ENCODE measurements at places on chromosomes 3 and 15.

DNA sequence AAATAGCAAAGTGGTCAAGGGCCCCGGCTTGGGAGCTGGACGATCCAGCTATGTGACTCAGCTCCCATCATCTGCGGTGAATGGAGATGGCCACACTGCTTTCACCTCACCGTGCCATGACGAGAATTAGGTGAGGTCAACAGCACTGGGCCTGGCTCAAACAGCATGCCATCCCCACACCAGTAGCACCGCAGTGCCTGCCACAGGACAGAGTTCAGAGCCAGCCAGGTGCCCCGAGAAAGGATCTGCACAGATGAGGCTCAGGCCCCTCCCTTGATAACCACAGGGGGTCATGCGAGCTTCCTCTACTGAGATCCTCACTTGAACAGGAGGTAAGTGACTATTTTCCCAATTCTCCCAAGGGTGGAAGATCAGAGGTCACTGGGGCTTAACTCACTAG lies 29.4 kb downstream of the ZXDC start:
- no peak for DNase-seq

GRCh38 chr3:13771496-13771895 lies 108.4 kb downstream of the WNT7A start:
- no peak for DNase-seq

GRCh38 chr15:68698708-68699107 lies 119.9 kb downstream of the CORO2B start:
- DNase-seq = no peak

DNA sequence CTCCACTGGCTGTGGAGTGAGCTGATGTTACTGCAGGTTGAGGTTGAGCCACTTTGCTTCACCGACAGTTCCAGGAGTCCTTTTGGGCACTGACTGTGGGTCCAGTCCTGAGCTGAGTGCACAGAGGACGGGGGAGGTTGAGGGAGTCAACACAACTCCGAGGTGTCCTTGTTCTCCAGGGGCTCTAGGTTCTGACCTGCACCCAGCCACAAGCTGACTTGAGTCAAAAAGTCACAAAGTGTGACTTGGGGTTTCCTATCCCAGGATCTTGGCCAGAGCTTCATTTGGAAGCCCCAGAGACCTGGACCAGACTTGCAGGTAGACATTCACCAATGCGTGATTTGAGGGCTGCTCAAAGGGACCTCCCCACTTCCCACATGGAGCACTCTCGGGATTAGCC lies 95.0 kb downstream of the FAM43A start:
- no peak for DNase-seq

DNA sequence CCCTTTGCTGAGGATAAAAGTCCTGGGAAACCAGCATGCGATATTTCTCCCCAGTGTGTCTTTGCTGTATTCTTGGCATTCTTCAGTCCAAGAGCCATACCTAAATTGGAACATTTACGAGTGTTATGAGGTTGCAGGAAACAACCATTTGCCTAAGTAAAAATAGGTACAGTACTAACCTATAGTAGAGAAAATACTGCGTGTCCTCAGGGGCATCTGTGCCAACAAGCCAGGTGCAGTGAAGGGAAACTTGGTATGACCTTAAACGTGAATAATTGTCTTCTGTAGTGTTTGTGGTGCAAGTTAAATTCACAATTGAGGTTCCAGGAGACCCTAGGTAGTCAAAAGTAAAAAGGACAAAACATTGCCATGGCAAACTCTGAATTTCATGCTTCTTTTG lies 12.2 kb downstream of the IL5RA start:
- DNase-seq = no peak

DNA sequence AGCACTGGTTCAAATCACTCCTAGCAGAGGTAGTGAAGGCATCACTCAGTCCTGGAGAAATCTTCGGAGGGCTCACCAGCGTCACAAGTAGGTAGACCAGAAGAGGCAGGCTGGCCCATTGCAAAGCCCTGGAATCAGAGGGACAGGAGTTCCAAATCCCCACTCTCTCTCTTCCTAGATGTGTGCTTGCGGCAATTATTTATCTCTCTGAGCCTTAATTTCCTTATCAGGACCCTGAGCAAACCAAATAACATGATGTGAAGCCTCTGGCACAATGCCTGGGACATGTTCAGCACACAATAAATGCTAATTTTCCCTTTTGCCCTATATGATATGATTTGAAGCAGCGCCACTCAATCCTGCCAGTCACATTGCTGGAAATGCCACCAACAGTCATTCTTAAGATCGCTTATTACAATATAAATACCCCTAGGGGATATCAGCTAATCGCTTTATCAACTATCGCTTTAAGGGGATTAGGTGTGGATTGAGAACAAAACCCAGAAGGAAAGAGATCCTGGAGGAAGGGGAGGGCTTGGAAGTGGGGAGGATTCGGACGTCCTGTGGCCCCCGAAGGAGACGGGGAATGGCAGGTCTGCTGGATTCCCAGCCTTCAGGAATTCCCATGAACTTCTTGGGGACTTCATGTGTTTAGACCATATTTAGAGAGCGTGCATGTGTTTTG lies 59.5 kb upstream of the TSEN2 start:
- no peak for DNase-seq

GRCh38 chr3:15606434-15606891 lies 4.9 kb downstream of the BTD start:
- DNase-seq = no peak

- DNase-seq = no peak
Observed at GRCh38 chr3:160127308-160127707, 97.9 kb upstream of the C3orf80 start.

DNA sequence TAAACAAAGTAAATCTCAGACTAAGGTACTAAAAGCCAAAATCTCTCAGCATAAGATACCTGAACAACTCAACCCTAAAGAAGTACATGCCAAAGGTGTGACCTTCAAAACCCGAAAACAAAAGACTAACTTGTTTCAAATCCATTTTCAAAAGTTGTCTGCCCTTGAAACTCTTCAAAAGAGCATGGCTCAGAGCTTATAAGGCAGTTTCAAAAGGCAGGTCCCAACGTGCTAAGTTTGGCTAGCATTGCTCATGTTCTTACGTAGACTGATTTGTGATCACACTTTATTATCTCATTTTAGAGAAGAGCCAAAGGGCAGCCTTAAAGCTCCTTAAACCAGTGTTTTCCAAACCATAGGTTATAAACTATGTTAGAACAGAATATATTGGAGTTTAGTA lies 112.2 kb downstream of the FEZF2 start:
- no peak for DNase-seq

DNA sequence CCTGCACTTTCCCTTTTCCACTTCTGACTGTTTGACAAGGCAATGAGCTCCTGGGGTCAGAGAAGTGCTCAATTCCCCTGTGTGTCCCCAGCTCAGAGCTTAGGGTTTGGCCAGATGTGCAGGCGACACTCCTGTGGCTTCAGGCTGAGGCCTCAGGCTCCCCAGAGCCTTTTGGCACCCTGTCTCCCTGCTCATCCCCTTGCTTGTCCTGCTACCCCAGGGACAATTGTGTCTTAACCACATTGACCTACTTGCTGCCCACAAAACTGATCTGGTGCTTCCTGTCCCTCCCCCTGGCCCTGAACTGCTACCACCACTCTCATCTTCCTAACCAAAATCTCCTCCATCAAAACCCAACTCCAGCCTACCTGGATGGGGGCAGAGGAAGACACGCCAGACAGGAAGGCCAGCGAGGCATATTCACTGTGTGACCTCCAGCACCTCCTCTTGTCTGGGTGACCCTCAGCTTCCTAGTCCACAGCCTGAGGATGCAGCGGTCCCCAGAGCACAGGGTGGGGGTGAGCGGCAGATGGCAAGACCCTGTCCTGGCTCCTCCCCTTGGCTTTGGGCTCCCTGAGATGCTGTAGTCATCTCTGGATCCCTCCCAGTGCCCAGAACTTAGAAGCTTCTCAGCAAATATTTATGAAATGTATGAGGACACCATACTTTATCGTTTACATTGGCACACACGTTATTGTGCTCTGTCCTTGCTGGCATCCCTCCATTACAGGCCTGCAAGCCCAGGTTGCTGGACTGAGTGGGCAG lies 98.9 kb upstream of the SLC6A6 start:
- no peak for DNase-seq

DNA sequence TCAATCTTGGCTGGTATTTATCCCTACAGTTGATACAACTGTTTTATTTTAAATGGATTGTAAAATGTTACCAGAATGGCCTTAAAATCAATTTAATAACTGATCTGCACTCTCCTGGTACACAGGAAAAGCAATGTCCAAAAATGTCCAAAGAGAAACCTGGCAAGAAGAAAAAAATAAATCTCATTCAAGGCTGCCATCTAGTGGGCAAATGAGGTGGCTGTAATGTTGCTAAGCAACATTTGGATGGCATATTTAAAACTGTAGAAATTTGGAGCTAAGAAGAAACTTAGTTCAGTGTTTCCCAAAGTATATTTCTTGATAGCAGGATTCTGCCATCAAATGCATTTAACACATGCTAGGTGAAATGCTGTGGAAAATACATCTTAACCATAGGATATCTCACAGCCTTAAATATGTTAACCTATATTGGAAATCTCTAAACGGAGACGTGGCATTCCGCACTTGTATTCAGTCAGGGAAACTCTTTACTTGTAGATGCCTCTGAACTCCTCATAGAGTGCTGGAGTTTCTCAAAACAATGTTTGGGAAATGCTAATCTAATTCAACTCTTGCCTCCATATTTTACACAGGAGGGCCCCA lies 216.8 kb downstream of the ERC2 start:
- peak; percentile 24 for DNase-seq

DNA sequence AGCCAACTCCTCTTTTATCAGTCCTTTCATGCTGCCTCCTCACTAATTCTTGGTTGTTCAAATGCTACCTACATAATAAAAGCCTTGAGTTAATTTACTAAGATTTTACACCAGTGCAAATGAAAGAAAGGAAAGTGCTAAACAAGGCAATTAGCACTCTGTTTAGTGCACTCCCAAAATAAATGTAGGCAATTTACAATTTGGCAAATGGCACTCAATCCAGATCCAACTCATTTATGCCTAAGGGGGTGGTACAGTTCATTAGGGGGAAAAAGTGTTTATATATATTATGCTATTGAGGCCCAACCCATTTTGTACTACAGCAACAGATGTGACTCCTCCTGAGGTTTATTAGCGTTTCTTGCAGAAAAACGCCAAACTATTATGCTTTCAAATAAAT lies 370.1 kb downstream of the NR2F2 start:
- DNase-seq = no peak

DNA sequence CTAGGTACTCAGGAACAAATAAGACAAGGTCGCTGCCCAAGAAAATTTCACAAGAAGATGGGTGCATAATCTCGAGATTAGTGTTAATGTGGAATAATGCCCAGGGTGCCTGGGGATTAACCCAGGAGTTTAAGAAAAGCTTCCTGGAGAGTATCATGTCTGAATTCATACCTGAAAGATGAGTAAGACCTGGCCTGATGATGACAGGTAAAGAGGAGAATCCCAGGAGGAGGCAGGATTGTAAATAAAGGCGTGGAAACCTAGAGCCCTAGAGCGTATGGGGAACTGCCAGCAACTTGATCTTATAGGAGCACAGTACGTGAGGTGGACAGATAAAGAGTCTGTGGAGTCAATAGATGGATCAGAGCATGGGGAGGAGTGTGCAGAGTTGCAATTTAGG lies 43.0 kb downstream of the ARRDC4 start:
- no peak for DNase-seq

DNA sequence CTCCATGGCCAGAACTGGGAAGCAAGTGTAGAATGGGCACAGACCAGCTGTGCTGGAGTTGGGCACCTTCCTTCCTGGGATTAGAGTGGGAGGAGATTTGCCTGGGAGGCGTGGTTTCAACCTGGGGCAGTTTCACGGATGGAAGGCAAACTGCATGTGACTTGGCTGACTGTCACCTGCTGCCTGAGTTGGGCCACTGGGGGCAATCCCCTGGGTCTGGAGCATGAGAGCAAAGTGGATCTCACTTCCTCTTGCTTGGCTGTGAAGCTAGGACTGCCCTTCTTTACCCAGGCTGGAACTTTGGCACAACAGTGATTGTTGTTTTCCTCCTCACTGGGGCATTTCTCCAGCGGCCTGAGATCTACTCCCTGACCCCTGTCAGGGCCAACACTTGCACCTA lies 1247.0 kb upstream of the EPHA6 start:
- no peak for DNase-seq

DNA sequence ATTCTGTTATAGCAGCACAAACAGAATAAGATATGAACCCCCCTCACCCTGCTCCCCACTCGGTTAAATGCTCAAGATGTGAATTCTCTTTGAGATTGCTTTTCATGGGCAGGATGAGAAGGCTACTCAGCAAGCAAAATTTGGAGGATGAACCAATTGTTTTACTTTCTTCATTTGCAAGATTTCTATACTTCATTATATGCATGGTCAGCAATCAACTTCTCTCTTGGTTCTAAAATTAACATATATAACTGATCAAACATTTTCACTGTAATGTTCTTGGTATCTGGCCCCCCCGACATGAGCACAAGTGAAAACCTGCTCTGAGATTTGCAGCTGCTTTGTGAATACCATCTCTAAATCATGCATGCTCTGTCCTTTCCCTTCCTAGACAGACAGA lies 556.1 kb upstream of the MDFIC2 start:
- no peak for DNase-seq

GRCh38 chr3:118938183-118938961 lies 96.3 kb downstream of the IGSF11 start:
- DNase-seq = no peak

GRCh38 chr15:100253640-100254039 lies 88.1 kb downstream of the ADAMTS17 start:
- DNase-seq = no peak

DNA sequence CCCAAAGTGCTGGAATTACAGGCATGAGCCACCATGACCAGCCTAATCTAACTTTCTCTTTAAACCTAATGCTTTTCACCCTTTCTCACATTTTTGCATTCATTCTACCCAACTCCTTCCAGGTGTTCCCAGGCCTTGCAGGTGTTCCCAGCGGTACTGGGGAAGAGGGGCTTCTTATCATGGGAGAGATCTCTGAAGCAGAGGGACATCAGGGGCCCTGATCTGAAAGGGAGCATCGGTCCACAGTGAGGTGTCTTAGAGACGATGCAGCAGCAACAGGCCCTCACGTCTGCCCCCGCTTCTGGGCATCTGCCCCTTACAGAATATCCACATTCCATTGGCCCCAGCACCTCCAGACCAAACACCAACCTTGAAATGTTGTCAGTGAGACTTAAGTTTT lies 29.0 kb upstream of the BDH1 start:
- no peak for DNase-seq

GRCh38 chr3:150351398-150351797 lies 56.7 kb upstream of the TSC22D2 start:
- no peak for DNase-seq

GRCh38 chr3:138473391-138473790 lies 39.0 kb downstream of the ESYT3 start:
- DNase-seq = no peak

- DNase-seq = no peak
Observed at GRCh38 chr15:90184119-90184785, 16.9 kb upstream of the SEMA4B start.

DNA sequence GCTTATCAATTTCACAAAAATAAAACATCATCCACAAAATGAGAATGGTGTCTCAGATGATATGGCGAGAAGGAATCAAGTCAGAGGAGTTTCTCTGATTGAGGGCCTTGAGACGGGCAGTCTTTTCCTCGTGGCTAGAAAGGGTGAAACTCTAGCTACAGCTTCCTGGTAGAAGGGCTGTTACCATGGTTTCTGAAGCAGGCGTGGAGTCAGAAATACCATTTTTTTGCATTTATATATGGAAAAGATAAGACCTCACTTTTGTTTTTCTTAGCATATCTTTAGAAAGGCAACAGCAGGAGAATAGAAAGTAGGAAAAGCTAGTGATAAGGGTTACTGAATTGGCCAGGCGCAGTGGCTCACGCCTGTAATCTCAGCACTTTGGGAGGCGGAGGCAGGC lies 17.3 kb upstream of the SAMD7 start:
- no peak for DNase-seq

Data from CD4-positive, alpha-beta T cell treated with Interleukin-4 for 4 hours (primary cell).